ENCODE measurements at places on chromosomes 16 and 17.

DNA sequence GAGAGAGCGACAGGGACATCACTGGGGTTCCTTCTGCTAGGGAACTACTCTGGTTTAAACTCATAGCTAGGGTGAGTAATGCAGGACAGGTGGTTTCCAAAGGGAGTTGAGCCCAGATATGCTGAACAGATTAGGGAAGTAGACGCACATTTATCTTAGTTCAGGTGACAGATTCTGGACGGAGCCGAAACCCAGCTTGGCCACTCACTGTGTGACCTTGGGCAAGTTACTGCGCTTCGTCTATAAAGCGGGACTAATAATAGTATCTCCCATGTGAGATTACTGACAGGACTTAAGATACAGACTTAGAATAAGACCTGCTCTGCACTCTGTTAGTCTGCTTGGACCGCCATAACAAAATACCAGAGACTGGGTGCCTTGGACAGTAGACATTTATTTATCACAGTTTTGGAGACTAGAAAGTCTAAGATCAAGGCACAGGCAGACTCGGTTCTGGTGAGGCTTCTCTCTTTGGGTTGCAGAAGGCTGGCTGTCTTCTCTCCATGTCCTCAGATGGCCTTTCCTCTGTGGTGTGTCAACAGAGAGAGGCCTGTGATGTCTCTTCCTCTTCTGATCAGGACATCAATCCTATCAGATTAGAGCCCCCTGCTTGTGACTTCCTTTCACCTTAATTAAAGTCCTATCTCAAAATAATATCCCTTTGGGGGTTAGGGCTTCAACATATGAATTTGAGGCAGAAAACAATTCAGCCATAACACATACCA lies 12.1 kb downstream of the SCNN1G start:
- no peaks in the 10 kb centered on the region for H3K36me3 ChIP-seq
- H3K4me3 ChIP-seq = no peak overlapping the region
- DNase-seq = no peak

GRCh38 chr17:63436523-63437110 lies 9.5 kb downstream of the CYB561 start:
- H3K36me3 ChIP-seq = no peaks in the 10 kb centered on the region
- H3K27ac ChIP-seq = no peak overlapping the region
- no peak overlapping the region for H3K4me3 ChIP-seq

- no peaks in the 10 kb centered on the region for H3K4me1 ChIP-seq
- no peaks in the 10 kb centered on the region for H3K27me3 ChIP-seq
- no peak overlapping the region for H3K27ac ChIP-seq
- H3K4me3 ChIP-seq = no peak overlapping the region
- H3K36me3 ChIP-seq = no peaks in the 10 kb centered on the region
- no peak for DNase-seq
Measured at GRCh38 chr16:49454426-49455180, 81.0 kb downstream of the C16orf78 start.

DNA sequence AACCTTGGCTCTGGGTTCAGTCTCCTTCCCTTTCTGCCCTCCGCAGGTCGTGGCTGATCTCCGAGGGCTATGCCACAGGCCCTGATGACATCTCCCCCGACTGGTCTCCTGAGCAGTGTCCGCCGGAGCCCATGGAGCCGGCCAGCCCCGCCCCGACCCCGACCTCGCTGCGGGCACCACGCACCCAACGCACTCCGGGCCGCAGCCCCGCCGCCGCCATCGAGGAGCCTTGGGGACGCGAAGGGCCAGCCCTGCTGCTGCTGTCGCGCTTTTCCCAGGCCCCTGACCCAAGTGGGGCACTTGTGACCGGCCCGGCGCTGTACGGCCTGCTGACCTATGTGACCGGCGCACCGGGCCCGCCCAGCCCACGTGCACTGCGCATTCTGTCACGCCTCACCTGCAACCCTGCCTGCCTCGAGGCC lies 5.1 kb downstream of the ARMC5 start:
- peaks cover 2% of the 10 kb centered on the region for H3K4me1 ChIP-seq
- no peak overlapping the region for H3K4me3 ChIP-seq
- no peaks in the 10 kb centered on the region for H3K27me3 ChIP-seq
- no peaks in the 10 kb centered on the region for H3K36me3 ChIP-seq

- H3K4me3 ChIP-seq = no peak overlapping the region
- DNase-seq = peak; percentile 75
- H3K4me1 ChIP-seq = peaks cover 3% of the 10 kb centered on the region
- no peaks in the 10 kb centered on the region for H3K36me3 ChIP-seq
- H3K27me3 ChIP-seq = no peaks in the 10 kb centered on the region
Measured at GRCh38 chr17:68172461-68172954, 75.3 kb upstream of the AMZ2 start.

DNA sequence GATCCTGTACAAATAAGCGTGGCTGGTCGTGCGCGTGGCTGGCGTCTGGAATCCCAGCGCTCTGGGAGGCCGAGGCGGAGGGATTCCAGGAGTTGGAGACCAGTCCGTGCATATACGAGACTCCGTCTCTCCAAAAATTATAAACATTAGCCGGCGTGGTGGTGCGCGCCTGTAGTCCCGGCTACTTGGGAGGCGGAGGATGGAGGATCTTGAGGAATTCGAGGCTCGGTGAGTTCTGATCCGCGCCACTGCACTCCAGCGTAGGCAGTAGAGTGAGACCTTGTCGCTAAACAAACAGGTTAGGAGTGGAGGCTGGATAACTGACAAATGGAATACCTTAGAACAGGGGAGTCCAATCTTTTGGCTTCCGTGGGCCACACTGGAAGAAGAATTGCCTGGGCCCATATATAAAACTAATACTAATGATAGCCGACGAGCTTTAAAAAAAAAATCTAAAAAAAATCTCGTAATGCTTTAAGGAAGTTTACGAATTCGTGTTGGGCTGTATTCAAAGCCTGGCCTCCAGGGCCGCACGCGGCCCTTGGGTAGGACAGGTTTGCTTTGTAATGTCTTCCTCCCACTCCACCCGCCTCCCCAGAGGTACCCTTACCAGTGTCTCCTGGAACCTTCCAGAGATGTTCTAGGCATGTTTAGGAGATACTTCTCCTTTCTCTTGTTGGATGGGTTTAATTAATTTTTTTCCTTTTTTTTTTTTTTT lies 909 bp upstream of the RSL1D1 start:
- H3K4me1 ChIP-seq = peaks cover 9% of the 10 kb centered on the region
- no peak for DNase-seq
- H3K36me3 ChIP-seq = no peaks in the 10 kb centered on the region
- H3K27me3 ChIP-seq = no peaks in the 10 kb centered on the region

DNA sequence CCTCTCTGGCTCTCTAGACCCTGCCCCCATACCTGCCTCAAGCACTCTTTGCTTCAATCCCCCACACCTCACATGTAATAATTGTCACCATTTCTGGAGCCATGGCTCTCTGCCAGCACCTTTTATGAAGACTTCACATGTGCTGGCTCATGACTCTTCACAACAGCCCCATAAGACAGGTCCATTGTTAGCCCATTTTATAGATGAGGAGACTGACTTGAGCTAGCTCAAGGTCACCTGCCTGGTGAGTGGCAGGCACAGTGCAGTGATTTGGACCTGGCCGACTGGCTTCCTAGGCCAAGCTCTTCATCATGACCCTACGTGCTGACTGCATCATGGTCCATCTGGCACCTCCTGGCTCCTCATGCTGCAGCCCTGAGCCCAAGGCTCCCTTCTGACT lies 25.0 kb downstream of the FAM20A start:
- H3K27ac ChIP-seq = peak overlapping the region; percentile 50
- no peak overlapping the region for H3K4me3 ChIP-seq
- no peak for DNase-seq
- peaks cover 19% of the 10 kb centered on the region for H3K4me1 ChIP-seq
- H3K36me3 ChIP-seq = no peaks in the 10 kb centered on the region
- no peaks in the 10 kb centered on the region for H3K27me3 ChIP-seq

DNA sequence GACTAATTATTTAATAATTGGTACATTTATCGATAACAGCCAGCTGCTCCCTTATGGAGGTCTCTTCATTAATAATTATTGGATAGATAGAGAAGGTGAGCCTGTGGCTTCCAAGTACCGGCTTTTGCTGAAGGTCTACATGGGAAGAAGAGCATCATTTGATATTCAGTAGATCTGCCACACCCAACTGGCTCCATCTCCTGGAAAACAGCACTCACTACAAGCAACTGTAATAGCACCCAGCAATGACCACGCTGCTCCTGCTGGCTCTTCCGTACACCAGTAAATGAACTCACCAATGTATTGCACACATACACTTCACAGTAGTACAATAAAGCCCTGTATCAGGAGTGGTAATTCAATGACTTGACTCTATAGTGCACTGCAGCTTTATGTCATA lies 19.5 kb downstream of the MARVELD3 start:
- H3K27ac ChIP-seq = no peak overlapping the region
- H3K4me1 ChIP-seq = no peaks in the 10 kb centered on the region
- no peak overlapping the region for H3K4me3 ChIP-seq
- no peaks in the 10 kb centered on the region for H3K27me3 ChIP-seq
- no peak for DNase-seq

- DNase-seq = no peak
- H3K4me1 ChIP-seq = no peaks in the 10 kb centered on the region
- no peak overlapping the region for H3K27ac ChIP-seq
- no peaks in the 10 kb centered on the region for H3K27me3 ChIP-seq
- H3K36me3 ChIP-seq = no peaks in the 10 kb centered on the region
Measured at GRCh38 chr16:27902551-27902950, 161.0 kb downstream of the GSG1L start.

GRCh38 chr17:2924211-2924610 lies 128.0 kb downstream of the RAP1GAP2 start:
- no peaks in the 10 kb centered on the region for H3K27me3 ChIP-seq
- H3K4me1 ChIP-seq = no peaks in the 10 kb centered on the region
- H3K4me3 ChIP-seq = no peak overlapping the region
- no peak overlapping the region for H3K27ac ChIP-seq
- DNase-seq = no peak

- no peak overlapping the region for H3K27ac ChIP-seq
- no peaks in the 10 kb centered on the region for H3K27me3 ChIP-seq
- DNase-seq = no peak
- H3K4me1 ChIP-seq = no peaks in the 10 kb centered on the region
- H3K4me3 ChIP-seq = no peak overlapping the region
- no peaks in the 10 kb centered on the region for H3K36me3 ChIP-seq
Measured at GRCh38 chr16:57020651-57021050, 31.3 kb downstream of the NLRC5 start.

All from ovary (tissue), 10 donors.